ENCODE measurements at places on chromosomes 4 and X. TPM values are rescaled to one million over a fixed set of nuclear protein-coding genes. Genes with fewer than 3 reads are reported as not detected.

DNA sequence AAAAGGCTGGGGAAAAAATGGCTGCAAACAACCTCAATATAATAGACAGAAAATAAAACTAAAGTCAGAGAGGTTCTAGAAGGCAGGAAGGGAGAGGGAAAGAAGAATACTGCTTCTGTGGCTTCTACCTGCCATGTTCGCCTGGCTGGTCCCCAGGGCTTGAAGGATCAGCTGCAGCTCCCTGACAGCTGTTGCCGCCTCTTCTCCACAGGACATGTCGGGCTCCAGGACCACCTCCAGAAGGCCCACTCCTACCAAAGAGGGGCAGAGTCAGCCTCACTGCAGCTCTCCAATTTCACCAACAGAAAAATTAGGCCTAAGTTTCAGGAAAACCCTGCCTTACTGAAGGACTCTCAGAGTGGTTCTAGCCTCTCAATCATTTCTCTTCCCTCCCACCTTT is 44.9 kb downstream of the GATB start:
- DNase-seq, result no peak

GRCh38 chr4:164571593-164572390 is 182.1 kb upstream of the SMIM31 start:
- no peak for DNase-seq

DNA sequence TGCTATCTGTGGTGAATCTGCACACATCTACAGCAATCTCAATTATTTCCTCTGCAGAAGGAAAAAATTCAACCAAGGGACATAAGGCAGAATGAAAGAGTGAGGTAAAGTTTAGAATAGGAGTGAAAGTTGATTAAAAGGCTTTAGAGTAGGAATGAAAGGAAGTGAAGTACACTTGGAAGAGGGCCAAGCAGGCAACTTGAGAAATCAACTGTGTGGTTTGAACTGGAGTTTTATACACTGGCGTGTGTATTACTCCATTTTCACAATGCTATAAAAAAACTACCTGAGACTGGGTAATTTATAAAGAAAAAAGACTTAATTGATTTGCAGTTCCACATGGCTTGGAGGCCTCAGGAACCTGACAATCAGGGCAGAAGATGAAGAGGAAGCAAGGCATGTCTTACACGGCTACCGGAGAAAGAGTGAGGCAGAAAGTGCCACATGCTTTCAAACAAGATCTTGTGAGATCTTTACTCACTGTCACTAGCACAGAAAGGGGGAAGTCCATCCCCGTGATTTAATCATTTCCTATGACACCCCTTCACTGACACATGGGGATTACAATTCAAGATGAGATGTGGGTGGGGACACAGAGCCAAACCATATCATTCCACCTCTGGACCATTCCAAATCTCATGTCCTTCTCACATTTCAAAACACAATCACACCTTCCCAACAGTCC is 234.8 kb downstream of the IL15 start:
- no peak for DNase-seq

DNA sequence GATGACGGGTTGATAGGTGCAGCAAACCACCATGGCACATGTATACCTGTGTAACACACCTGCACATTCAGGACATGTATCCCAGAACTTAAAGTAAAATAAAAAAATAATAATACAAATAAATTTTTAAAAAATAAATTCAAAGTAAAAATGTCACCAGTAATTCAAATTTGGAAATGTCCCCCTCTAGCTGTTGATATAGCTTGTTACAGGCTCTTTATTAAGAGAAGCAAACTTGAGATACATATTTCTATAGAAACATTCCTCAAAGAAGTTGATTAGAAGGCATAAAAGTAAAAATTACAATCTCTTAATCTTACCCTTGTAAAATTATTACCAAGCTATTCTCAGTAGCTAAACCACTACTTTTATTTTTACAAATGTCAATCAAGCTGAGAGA is 1397.0 kb downstream of the FAM133A start:
- DNase-seq, result no peak

DNA sequence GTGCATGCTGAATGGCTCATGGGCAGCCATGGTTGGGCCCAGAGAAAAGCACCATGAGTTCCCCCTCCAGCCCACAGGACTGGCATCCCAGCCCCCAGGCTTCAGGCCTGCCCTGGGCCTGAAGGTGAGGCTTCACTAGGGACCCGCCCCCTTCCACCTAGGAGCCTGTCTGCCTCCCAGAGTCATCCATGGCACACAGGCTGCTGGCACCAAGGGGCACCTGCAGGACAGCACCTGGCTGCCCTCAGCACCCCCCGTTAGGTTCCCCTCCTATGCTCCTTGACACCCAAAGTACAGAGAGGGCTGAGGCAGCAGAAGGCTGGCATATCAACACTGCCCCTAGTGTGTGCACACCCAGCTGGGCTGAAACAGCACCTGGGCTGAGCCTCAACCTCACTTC is 566.7 kb upstream of the PCDH7 start:
- DNase-seq, result no peak

- DNase-seq, result no peak
Observed at GRCh38 chr4:16129336-16129735, 45.5 kb upstream of the PROM1 start.

- DNase-seq, result no peak
Observed at GRCh38 chr4:153465615-153466080, 512 bp upstream of the TMEM131L start.

DNA sequence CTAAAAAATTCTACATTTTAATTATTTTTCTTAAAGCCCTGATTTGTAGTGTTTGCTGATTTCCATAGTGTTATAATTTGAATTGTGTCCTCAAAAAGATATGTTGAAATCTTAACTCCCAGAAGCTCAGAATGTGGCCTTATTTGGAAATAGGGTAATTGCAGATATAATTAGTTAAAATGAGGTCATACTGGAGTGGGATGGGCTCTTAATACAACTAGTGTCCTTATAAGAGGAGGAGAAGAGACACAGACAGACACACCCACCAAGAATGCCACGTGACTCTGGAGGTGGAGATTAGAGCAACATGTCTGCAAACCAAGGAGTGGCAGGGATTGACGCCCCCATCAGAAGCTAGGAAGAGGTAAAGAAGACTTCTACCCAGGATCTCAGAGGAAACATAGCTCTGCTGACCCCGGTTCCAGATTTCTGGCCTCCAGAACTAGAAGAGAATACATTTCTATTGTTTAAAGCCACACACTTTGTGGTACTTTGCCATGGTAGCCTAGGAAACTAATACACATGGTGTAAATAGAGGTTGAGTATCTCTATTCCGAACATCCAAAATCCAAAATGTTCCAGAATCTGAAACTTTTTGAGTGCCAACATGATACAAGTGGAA is 70.5 kb upstream of the IRF2 start:
- no peak for DNase-seq

DNA sequence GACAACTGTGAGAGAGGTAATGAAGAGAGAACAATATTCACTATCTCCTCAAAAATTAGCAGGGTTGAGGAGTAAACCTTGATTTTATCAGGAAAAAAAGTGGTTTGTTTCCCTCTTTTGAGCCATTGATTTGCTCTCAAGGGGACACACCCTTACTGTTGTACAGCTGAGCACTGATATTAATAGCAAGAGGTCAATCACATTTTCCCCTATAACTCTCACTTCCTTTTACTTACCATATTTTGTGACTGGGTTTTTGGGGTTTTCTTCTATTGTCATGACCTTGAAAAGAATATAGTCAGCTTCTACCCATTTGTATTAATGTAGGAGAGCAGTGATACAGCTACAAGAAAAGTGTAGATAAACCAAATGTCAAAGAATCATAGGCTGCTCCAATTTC is 70.2 kb upstream of the LONRF3 start:
- DNase-seq, result no peak

GRCh38 chr4:56655209-56655626 is 25.9 kb downstream of the HOPX start:
- DNase-seq, result no peak

Gene F8A2
- not detected for total RNA-seq

Gene GPR82
- not detected for total RNA-seq

Gene MSANTD1
- 1.4 TPM for total RNA-seq

Gene NXF2
- not detected for total RNA-seq
